ENCODE measurements at places on chromosomes 1 and 21.
A peak's percentile ranks its signal among the peaks of the same experiment; 100 is the strongest.

DNA sequence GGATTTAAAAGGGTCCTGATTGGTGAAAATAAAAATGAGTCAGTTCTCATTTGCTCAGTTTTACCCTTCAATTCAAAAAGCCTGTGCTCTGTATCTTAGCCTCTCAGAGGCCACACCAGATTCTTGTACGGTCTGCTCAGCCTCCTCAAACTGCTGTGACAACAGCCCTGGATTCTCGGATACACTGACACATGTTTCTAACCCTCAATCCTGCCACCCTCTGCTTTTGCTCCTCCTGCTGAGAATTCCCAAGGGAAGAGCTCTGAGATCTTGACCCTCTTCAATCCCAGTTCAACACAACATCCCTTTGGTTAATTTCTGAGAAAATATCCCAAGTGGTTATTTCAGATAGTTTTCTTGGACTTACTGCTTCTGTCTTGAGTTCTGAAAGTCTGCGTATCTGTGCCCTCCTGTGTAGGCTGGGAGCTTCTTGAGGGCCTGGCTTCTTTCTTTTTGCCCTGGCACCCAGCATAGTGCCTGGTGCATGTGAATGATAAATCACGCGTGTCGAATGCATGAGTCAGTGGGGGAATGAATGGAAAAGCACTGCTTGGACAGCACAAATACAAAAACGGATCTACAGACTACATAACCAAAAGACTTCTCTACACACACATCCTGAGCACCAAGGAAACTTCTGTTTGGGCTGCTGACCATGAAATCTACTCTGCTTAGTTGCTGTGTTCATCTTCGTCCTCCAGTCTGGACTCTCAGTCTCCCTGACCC is 24.5 kb downstream of the IRF2BP2 start:
- no peak for DNase-seq

DNA sequence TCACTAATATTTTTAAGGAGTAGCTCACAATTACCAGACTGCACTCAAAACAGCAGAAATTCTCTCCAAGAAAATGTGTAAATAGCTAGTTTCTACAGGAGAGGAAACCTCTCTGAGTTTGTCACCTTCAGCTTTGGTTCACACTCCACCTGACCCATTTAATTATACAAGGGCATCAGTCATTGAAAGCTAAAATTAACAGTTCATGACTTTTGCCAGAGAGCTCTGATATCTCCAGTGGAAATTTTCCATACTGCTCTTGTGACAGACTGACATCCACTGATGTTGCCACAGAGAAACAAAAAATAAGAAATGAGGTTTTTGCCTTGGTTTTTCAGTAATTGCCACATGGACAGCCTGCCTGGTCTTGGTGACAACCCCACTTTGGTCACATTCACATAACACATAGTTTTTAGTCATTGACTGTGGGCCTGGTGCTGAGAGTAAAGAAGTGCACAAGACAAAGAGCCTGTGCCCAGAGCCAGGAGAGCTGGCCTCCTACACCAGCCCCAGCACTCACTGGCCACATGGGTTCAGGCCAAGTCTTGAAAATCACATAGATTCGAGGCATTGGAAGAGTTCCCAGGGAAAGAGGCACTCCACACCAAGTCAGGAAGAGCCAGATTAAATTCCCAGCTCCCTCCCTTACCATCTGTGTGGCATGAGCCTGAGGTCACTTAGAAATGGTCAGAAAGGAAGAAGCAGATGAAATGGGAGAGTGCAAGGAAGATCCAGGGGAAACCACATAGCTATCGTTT is 13.8 kb upstream of the SIM2 start:
- DNase-seq: no peak

DNA sequence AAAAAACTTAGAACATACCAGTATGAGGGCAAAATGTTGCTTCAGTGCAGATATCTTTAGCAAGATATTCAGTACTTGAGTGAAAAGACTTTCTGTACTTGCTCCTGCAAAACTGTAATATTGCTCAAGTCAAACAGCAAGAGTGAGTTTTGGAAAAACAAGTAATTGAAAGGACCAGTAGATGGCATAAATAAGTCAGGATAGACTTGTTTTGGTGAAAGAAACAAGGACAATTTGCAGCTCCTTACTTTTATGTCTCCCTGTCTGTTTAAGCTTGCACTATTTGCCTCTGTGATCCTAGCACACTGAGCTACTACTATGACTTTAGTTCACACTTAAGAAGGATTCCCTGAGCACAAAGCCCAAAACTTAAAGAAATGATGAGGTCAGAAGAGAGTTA is 39.1 kb downstream of the IFI44 start:
- no peak for DNase-seq

- DNase-seq: no peak
Observed at GRCh38 chr1:192238421-192238820, 78.4 kb upstream of the RGS21 start.

- no peak for DNase-seq
Observed at GRCh38 chr1:191953526-191953925, 204.7 kb upstream of the RGS18 start.

DNA sequence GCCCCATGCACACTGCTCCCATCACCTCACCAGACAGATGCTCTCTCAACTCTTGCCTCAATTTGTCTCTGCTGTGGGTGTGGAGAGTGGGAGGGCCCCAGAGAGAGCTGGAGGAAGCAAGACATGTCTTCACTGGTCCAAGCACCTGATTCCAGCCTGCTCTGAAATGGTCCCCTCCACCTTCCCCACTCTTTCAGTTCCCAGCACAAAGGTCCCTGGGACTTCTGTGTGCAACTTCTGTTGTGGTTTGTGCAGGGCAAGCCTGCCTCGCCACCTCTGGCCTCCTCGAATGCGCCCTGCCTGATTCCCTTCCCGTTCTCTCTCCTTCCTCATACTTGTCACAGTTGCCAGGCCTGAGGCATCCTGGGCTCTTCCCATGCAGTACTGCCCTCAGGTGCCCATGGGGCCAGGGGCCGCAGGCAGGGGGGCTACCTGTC is 119.3 kb downstream of the SYT2 start:
- DNase-seq: no peak

- DNase-seq: no peak
Observed at GRCh38 chr1:18640228-18641004, 9.8 kb downstream of the PAX7 start.

GRCh38 chr1:228752258-228752657 is 17.0 kb downstream of the RHOU start:
- no peak for DNase-seq

- DNase-seq: no peak
Observed at GRCh38 chr1:60394436-60394835, 320.9 kb upstream of the C1orf87 start.

GRCh38 chr1:41907446-41907845 is 11.3 kb downstream of the HIVEP3 start:
- DNase-seq: peak; percentile 29

GRCh38 chr1:191483988-191484387 is 674.3 kb upstream of the RGS18 start:
- DNase-seq: no peak

- DNase-seq: peak; percentile 63
Observed at GRCh38 chr1:226738421-226738994, 574 bp downstream of the ITPKB start.

DNA sequence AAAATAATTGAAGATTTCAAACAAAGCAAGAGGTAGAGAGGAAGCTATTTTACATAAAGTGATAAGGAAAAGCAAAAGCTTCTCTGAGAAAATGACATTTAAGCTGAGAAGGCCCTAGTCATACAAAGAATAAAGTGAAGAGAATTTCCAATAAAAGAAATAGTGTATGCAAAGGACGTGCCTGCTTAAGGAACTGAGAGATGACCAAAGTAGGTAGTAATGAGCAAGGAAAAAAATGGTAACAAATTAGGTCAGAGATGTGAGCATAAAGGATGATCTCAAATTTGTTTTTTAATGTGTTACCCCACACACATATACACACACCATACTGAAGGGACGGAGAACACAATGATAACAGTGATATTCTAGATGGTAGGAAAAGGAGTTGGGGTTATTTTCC is 46.4 kb downstream of the NRIP1 start:
- DNase-seq: no peak

DNA sequence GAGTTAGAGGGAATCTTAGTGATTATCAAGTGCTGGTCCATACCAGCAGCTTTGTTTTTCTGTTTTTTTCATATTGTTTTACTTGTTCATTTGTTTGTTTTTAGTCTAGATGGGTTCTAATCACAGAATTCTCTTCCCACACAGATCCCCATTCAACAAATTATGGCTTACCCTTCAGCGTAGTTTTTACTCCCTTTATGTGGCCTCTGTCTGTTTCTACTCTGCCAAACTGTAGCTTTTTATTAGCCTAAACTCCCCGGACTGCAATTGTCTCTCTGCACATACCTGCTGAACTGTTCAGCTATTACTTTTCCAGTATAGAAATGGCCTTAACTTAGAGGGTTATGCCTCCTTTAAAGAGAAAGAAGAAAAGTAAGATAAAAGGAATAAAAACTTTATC is 348.5 kb downstream of the TGFB2 start:
- DNase-seq: no peak

DNA sequence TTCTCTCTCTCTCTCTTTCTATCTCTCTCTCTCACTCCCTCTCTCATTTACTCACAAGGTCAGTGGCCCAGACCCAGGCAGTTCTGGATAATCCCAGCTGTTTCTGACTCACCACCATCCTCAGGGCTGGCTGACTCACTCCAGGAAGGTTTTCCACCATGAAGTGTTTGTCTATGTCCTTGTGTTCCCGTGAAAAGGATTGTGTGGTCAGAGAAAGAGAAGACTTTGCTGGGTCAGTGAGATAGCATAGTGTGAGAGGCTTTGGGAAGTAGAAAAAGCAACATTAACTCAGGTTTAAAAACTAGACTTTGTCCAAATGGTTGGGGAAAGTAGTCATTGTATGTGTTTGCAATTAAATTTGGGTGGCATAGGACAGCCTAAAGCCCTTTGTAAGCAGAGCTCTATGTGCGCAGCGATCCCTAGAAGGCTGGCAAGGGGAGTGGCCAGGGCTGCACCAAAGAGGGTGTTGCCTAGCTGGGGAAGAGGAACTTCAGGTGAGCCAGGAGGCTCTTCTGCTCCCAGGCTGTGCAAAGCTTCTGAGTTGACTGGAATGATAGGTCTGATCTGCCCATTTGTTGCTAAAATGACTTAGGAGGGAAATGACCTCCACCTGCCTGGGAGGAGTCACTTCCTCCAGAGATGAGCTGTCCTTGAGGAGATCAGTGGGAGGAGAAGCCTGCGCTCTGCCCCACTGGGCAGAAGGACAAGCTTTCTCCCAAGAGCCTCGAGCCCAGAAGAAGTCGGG is 4.9 kb upstream of the CAPN2 start:
- no peak for DNase-seq

DNA sequence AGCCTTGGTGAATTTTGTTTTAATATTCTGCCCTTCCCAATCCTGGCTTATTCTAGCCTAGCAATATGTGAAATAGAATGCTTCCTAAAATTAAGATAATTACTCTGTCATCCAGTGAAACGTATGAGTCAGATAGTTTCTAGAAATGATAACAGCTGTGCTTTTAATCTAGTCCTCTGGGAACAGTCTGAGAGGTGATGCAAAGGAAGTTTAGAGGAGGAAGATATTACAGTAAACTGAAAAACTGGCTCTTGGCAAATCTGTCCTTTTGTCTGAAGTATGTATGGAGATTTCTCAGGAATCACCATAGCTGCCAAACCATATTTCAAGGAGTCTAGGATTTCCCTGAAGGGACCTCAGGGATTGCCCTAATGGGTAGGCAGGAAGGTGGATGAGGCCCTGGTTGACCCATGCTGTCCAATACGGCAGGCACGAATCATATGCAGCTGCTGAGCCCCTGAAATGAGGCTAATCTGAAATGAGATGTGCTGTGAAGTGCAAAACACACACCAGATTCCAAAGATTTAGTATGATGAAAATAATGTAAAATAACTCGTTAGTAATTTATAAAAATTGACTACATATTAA is 70.8 kb upstream of the LBR start:
- no peak for DNase-seq

DNA sequence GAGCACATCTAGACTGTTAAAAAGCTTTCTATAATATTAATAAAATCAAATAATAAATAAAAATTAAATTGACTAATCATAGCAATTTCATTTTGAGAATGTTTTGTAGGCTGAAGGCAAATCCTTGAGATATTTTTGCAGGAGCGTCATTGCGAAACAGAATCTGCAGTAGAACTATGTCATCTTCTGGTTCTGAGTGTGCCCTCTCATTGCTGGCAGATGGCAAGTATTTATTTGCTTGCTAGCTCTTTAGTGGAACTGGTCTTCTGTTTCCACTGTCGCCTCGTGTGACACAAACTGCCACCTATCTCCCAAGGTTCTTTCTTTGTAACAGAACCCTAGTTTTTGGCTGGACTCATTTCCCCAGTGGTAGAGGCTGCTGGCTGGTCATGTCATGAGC is 19.0 kb upstream of the IRF2BP2 start:
- no peak for DNase-seq

GRCh38 chr1:19317126-19317910 is 5.2 kb downstream of the SLC66A1 start:
- no peak for DNase-seq

GRCh38 chr1:198465201-198466144 is 75.0 kb downstream of the ATP6V1G3 start:
- DNase-seq: no peak

DNA sequence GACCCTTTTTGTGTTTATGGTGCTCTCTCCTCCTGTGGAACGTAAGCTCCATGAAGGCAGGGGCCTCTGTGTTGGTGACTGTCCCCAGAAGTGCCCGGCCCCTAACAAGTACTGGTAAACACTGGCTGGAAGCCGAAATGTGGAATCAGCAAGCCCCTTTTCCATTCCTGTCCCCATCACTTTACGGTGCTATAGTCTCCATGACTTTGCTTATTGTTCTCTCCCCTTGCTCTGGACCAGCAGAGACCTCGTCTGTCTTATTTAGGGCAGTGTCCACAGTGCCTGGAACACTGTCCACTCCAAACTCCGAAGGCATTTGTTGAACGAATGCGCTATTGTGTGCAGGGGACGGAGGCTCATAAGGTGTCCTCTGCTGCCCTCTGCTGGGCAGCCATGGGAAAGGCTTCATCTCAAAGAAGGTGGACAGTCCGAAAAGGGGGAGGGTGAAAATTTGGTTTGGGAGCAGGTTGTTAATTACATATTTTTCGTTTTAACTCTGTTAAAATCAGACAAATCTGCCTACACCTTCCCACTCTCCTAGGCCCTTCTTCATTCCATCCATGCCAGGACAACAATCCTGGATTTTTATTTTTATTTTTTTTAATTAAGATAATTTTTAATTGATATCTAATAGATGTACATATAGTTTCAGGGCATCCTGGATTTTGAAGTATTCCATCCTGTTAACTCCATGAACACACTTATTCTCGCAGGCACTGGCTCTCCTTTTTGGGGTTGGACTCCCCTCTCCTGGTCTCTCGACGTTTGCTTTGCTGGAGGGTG is 115.6 kb downstream of the PGBD5 start:
- DNase-seq: peak; percentile 72
